ENCODE measurements at places on chromosomes 16 and 17. TPM values are rescaled to one million over a fixed set of nuclear protein-coding genes. Genes with fewer than 3 reads are reported as not detected.

Gene HOXB9
- total RNA-seq = 27.1 TPM

Gene FNDC8
- not detected for total RNA-seq

Gene BAHCC1
- total RNA-seq = 6.8 TPM

Gene ZNF267
- 4.4 TPM for total RNA-seq

Gene CPHXL2
- total RNA-seq = not detected
